ENCODE measurements at places on chromosomes 13 and 19.

DNA sequence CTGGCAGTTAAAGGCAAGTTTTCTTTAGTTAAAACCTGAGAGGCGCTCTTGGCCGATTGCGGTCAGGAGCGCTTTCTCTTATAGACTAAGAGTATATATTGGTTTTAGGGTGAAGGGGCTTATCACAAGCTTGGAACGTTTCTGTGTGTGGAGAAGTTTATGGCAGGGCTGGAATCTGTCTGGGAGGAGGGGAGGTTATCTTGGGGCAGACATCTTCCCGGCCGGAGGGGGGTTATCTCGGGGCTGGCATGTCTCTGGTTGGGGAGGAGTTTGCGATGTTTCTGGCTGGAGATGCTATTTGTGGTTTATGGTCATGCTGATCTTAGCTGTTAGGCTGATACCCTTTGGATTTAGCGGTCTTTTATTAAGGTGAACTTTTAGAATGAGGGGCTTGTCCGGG lies 18.3 kb downstream of the KDM4B start:
- no peak for DNase-seq

DNA sequence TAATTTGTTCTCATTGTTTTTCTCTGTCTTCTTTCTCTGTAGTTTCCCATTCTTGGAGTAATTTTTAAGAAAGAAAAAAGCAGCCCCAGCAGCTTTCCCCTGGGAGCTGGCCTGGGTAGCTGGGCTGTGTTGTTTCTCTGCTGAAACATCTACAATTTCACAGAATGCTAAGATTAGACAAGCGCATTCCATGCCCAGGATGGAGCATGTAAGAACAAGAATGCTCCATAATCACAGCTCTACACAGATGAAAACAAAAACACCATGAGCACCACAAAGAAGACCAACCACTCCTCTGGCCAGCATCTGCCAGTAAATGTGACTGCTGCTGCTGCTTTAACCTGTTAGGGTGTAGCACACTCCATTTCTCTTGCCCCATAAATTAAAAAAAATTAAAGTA lies 239.2 kb upstream of the SLITRK1 start:
- DNase-seq, result no peak

- DNase-seq, result no peak
These were observed 82.0 kb downstream of the FRY start for GRCh38 chr13:32113532-32113931.

DNA sequence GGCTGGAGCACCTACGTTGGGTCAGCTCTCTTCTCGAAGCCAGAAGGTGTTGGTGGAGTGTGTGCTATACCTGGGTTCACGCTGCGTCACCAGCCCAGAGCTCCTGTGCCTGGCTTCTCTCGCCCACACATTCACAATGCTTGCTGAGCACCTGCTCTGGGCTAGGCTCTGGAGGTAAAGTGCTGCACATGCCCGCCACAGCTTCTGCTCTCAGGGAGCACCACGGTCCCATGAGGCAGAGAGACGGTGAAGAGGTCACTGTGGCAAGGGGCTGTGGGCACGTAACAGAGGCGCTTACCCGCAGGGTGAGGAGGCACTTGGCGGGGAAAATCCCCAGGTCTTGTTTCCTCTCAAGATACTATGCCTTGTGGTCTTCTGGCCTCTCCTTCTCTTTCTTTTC lies 174.2 kb downstream of the TEX29 start:
- DNase-seq, result no peak

All from effector memory CD4-positive, alpha-beta T cell (primary cell).